ENCODE measurements at places on chromosomes 12 and 14.

DNA sequence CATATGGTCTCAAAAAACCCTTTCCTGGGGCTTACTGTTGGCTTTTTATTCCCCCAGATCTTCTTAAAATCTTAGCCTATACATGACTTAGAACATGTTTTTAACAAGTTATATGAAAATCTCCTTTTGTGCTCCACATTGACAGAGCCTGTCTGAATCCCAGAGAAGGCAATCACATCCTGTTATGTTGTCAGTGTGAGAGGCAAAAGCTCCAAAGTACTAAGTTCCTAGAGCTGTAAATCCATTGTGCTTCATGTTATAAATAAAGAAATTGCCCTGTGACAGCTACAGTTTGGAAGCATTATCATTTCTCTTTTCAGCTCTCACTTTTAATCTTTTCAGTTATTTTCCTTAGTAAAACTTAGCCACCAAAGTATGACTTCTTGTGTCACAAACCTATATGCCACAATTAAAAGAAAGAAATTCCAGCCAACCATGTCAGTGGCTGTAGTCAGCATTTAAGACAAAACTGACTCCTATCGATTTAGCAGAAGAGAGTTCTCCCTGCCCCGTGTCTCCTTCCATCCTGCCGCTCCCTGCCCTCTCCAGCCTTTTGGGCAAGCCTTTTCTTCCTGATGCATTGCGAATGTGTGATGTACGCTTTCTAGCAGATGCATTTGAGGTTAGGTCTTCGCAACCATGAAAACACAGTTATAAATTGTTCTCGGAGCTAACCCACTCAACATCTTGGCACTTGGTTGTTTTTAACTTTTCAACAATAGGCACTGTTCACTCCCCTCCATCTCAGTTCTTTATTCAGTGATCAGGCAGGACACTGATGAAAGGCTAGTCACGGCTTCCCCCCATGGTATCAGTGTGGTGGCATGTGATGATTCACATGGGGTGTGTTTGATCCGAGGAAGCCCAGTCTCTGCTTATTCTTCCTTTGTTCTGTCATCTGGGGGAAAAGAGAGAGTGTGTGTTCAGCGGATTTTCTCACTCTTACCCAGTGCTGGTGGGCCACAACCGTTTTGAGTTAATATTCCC, 143.5 kb downstream of the SSPN start:
- H3K27me3 ChIP-seq, result no peaks in the 10 kb centered on the region
- H3K4me1 ChIP-seq, result peaks cover 8% of the 10 kb centered on the region
- no peaks in the 10 kb centered on the region for H3K36me3 ChIP-seq
- DNase-seq, result no peak
- no peak overlapping the region for H3K4me3 ChIP-seq
- no peak overlapping the region for H3K27ac ChIP-seq

GRCh38 chr14:51004801-51005526, 60.7 kb upstream of the PYGL start:
- no peak overlapping the region for H3K4me3 ChIP-seq
- H3K27ac ChIP-seq, result no peak overlapping the region
- no peaks in the 10 kb centered on the region for H3K36me3 ChIP-seq
- H3K4me1 ChIP-seq, result no peaks in the 10 kb centered on the region

DNA sequence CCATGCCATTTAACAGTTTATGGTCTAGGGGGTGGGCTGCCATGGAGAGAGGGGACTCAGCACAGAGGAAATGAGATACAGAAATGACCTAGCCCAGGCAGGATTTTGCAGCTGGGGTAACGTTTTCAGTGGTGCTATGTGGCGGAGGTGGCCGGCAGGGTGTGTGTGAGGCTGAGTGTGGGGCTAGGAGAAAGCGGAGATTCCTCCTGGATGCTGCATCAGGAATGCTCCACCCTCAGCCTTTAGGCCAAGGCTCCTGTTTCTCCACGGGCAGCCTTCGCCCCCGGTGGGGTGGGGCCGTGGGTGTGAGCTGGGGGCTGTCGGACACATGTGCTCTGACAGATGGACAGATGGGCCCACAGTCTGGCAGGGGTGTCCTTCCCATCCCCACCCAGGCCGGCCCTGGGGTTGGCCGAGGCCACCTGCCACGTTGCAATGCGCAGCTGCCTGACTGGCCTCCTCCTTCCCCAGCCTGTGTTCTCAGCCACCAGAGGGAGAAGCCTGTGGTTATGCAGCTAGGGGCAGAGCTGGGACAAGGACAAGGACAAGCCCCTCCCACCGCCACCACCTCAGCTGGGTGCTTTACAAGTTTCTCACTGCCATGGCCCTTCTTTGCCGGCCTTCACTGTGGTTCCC, 44.3 kb downstream of the TEAD4 start:
- no peaks in the 10 kb centered on the region for H3K27me3 ChIP-seq
- no peaks in the 10 kb centered on the region for H3K36me3 ChIP-seq
- no peak for DNase-seq
- H3K4me1 ChIP-seq, result no peaks in the 10 kb centered on the region

- no peak overlapping the region for H3K4me3 ChIP-seq
- H3K27me3 ChIP-seq, result no peaks in the 10 kb centered on the region
- no peaks in the 10 kb centered on the region for H3K36me3 ChIP-seq
- H3K4me1 ChIP-seq, result peaks cover 82% of the 10 kb centered on the region
- no peak for DNase-seq
- H3K27ac ChIP-seq, result no peak overlapping the region
These were observed 149.0 kb downstream of the PRKCH start for GRCh38 chr14:61470261-61470960.

DNA sequence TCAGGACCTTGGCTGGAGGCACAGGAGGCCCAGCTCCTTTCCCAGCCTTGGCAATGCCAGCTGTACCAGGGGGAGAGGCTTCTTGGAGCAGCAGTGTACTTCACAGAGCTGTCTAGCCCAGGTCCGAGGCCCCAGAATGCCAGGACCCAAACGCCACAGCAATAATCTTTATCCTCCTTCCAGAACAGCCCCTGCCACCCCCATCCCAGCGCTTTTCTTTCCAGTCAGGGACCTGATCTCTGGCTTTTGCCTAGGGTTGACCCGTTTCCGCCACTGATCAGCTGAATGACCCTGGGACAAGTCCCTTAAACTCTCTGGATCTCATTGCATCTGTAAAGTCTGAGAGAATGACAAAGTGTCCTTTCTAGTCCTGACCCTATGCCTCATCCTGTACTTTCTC, 5.1 kb downstream of the LAG3 start:
- H3K27me3 ChIP-seq, result no peaks in the 10 kb centered on the region
- no peak overlapping the region for H3K27ac ChIP-seq
- peaks cover 42% of the 10 kb centered on the region for H3K4me1 ChIP-seq
- peaks cover 6% of the 10 kb centered on the region for H3K36me3 ChIP-seq
- no peak overlapping the region for H3K4me3 ChIP-seq

- H3K4me3 ChIP-seq, result no peak overlapping the region
- peaks cover 8% of the 10 kb centered on the region for H3K36me3 ChIP-seq
- no peak for DNase-seq
- peaks cover 24% of the 10 kb centered on the region for H3K4me1 ChIP-seq
- H3K27ac ChIP-seq, result no peak overlapping the region
- H3K27me3 ChIP-seq, result peaks cover 40% of the 10 kb centered on the region
These were observed 3.9 kb downstream of the B3GNT4 start for GRCh38 chr12:122207391-122207790.

GRCh38 chr12:106301241-106301610, 1.3 kb upstream of the TCP11L2 start:
- DNase-seq, result no peak
- H3K4me3 ChIP-seq, result no peak overlapping the region
- H3K27me3 ChIP-seq, result no peaks in the 10 kb centered on the region
- peaks cover 34% of the 10 kb centered on the region for H3K4me1 ChIP-seq
- peak overlapping the region; percentile 86 for H3K27ac ChIP-seq

- H3K4me1 ChIP-seq, result no peaks in the 10 kb centered on the region
- DNase-seq, result peak; percentile 22
- no peaks in the 10 kb centered on the region for H3K27me3 ChIP-seq
- H3K36me3 ChIP-seq, result no peaks in the 10 kb centered on the region
- H3K27ac ChIP-seq, result no peak overlapping the region
These were observed 471.7 kb upstream of the SYT1 start for GRCh38 chr12:78392918-78393317.

- H3K4me3 ChIP-seq, result no peak overlapping the region
- DNase-seq, result no peak
- peaks cover 7% of the 10 kb centered on the region for H3K4me1 ChIP-seq
- no peaks in the 10 kb centered on the region for H3K27me3 ChIP-seq
These were observed 97.8 kb downstream of the PCNX1 start for GRCh38 chr14:71005076-71005475.

DNA sequence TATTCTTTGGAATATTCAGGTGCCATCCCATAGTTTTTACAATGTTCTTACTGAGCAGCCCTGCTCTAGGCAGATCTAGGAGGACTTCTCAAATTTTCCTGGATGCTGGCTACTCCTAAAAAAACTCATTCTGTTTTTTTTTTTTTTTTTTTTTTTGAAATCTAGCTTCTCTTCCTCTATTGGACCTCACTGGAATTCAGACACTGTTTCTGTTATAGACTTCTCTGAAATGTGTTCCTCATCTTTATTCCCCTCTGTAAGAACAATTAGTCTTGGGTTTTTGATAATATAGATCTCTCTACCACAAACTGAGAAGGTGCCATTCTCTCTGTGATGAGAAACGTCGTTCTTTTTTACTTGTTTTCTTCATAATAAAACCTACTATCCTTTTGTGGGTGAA, 115.3 kb upstream of the CCND2 start:
- peaks cover 46% of the 10 kb centered on the region for H3K4me1 ChIP-seq
- no peaks in the 10 kb centered on the region for H3K36me3 ChIP-seq
- H3K27me3 ChIP-seq, result no peaks in the 10 kb centered on the region

- peaks cover 13% of the 10 kb centered on the region for H3K4me1 ChIP-seq
- no peak overlapping the region for H3K27ac ChIP-seq
- H3K27me3 ChIP-seq, result no peaks in the 10 kb centered on the region
- no peak for DNase-seq
- H3K36me3 ChIP-seq, result no peaks in the 10 kb centered on the region
- no peak overlapping the region for H3K4me3 ChIP-seq
These were observed 241.5 kb downstream of the GXYLT1 start for GRCh38 chr12:41903014-41903708.

GRCh38 chr12:46574847-46575246, 202.3 kb upstream of the SLC38A2 start:
- no peak for DNase-seq
- H3K4me1 ChIP-seq, result no peaks in the 10 kb centered on the region
- no peaks in the 10 kb centered on the region for H3K36me3 ChIP-seq
- no peak overlapping the region for H3K27ac ChIP-seq
- no peaks in the 10 kb centered on the region for H3K27me3 ChIP-seq

GRCh38 chr14:35669782-35670181, 135.8 kb downstream of the INSM2 start:
- no peak overlapping the region for H3K4me3 ChIP-seq
- H3K27me3 ChIP-seq, result no peaks in the 10 kb centered on the region
- H3K4me1 ChIP-seq, result no peaks in the 10 kb centered on the region
- no peaks in the 10 kb centered on the region for H3K36me3 ChIP-seq
- no peak overlapping the region for H3K27ac ChIP-seq

GRCh38 chr12:84507956-84508850, 404.4 kb downstream of the SLC6A15 start:
- H3K27ac ChIP-seq, result no peak overlapping the region
- no peak overlapping the region for H3K4me3 ChIP-seq
- DNase-seq, result peak; percentile 39
- H3K36me3 ChIP-seq, result no peaks in the 10 kb centered on the region
- H3K4me1 ChIP-seq, result peaks cover 11% of the 10 kb centered on the region

GRCh38 chr12:3680919-3681594, 71.9 kb downstream of the CRACR2A start:
- no peak for DNase-seq
- H3K27ac ChIP-seq, result no peak overlapping the region
- H3K36me3 ChIP-seq, result peaks cover 14% of the 10 kb centered on the region
- H3K4me1 ChIP-seq, result no peaks in the 10 kb centered on the region
- H3K27me3 ChIP-seq, result no peaks in the 10 kb centered on the region
- no peak overlapping the region for H3K4me3 ChIP-seq

- no peaks in the 10 kb centered on the region for H3K4me1 ChIP-seq
- no peak for DNase-seq
- no peak overlapping the region for H3K27ac ChIP-seq
- no peaks in the 10 kb centered on the region for H3K36me3 ChIP-seq
These were observed 59.0 kb upstream of the HIF1A start for GRCh38 chr14:61636291-61636690.

- no peaks in the 10 kb centered on the region for H3K27me3 ChIP-seq
- H3K4me3 ChIP-seq, result no peak overlapping the region
- H3K36me3 ChIP-seq, result no peaks in the 10 kb centered on the region
- peaks cover 15% of the 10 kb centered on the region for H3K4me1 ChIP-seq
- H3K27ac ChIP-seq, result no peak overlapping the region
These were observed 190.6 kb downstream of the TTC8 start for GRCh38 chr14:89015016-89015415.

DNA sequence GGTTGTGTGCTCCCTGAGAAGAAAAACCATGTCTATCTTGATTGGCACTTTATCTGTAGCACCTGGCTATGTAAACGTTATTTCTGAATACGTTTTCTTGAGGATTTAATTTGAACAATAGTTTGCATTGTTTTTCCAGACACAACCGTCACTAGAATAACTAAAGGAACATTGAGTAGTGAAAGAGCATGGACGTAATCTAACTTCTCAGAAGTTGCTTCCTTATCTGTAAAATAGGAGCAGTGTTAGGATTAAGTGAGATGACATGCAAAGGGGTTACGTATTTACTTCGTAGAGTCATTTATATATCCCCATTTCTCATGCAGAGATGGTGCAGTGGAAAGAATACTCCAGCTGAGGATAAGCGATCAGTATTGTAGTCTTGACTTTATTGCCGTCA, 8.1 kb downstream of the AEBP2 start:
- no peaks in the 10 kb centered on the region for H3K4me1 ChIP-seq
- peaks cover 8% of the 10 kb centered on the region for H3K36me3 ChIP-seq
- no peak for DNase-seq
- H3K4me3 ChIP-seq, result no peak overlapping the region
- no peak overlapping the region for H3K27ac ChIP-seq
- H3K27me3 ChIP-seq, result no peaks in the 10 kb centered on the region

GRCh38 chr14:96192975-96193805, 11.4 kb upstream of the BDKRB2 start:
- DNase-seq, result no peak
- no peaks in the 10 kb centered on the region for H3K27me3 ChIP-seq
- no peak overlapping the region for H3K27ac ChIP-seq
- H3K4me1 ChIP-seq, result no peaks in the 10 kb centered on the region
- H3K36me3 ChIP-seq, result no peaks in the 10 kb centered on the region

GRCh38 chr12:132544080-132544397, 54.1 kb downstream of the FBRSL1 start:
- H3K27me3 ChIP-seq, result no peaks in the 10 kb centered on the region
- no peak overlapping the region for H3K4me3 ChIP-seq
- peaks cover 2% of the 10 kb centered on the region for H3K4me1 ChIP-seq
- no peak overlapping the region for H3K27ac ChIP-seq

- no peaks in the 10 kb centered on the region for H3K36me3 ChIP-seq
- no peak for DNase-seq
- H3K27ac ChIP-seq, result no peak overlapping the region
- H3K4me3 ChIP-seq, result no peak overlapping the region
- no peaks in the 10 kb centered on the region for H3K27me3 ChIP-seq
These were observed 34.2 kb downstream of the PTPRB start for GRCh38 chr12:70603044-70603443.

Measured in common myeloid progenitor, CD34-positive (primary cell).